ENCODE measurements at places on chromosomes 6 and 20.

- no peak for DNase-seq
These were observed 87.6 kb downstream of the NINL start for GRCh38 chr20:25497586-25498279.

GRCh38 chr20:19212821-19213502 lies 520 bp downstream of the SLC24A3 start:
- no peak for DNase-seq

- no peak for DNase-seq
These were observed 75.2 kb downstream of the GFOD1 start for GRCh38 chr6:13412211-13412610.

GRCh38 chr20:61223121-61223520 lies 28.9 kb upstream of the CDH4 start:
- DNase-seq: no peak

GRCh38 chr20:25346349-25346748 lies 44.3 kb downstream of the ABHD12 start:
- DNase-seq: no peak

DNA sequence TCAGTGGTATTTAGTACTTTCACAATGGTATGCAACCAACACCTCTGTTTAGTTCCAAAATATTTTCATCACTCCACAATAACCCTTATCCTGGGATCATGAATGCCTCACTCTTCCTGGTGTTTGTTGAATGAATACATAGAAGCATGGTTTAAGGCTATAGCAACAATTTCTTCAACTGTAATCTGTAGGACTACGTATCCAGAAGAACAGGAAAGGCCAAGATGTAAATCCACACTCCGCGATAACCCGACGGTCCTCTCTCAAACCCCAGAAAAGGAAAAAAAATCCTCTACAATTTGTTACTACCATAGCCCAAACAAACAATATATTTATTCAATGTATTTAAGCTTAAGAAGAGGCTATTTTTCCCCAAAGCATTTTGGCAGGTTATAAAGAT lies 141.4 kb upstream of the SALL4 start:
- no peak for DNase-seq

DNA sequence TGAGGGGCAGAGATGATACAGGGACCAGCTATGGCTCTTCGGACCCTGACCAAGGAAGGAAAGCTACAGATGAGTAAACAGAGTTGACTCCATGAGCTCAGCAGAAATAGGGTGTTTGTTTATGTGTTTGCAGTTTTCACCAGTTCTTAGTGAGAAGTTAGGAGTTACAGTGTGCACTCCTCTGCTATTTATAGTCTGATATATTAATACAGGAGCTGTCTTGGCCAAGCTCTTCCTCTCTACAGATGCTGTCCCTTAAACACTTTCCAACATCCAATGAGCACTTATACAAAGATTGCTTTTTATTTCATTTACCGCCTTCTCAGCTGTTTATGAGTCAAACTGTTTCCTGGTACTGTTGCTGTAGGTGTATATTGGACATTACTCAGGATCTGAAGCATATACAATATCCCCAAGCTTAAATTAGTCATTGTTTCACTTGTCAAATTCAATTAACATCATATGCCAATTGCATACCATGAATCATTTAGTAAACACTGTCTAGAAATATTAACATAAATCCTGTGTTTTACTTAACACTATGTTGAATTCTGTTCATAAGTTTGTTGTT lies 618.0 kb downstream of the PRKN start:
- no peak for DNase-seq

- DNase-seq: no peak
These were observed 144.3 kb upstream of the SALL4 start for GRCh38 chr20:51946586-51946985.

GRCh38 chr20:561437-562231 lies 18.0 kb upstream of the CSNK2A1 start:
- DNase-seq: peak; percentile 32

GRCh38 chr6:138959521-138959920 lies 28.5 kb downstream of the REPS1 start:
- no peak for DNase-seq

- no peak for DNase-seq
These were observed 5.8 kb downstream of the GABBR1 start for GRCh38 chr6:29626948-29627754.

- no peak for DNase-seq
These were observed 175.1 kb upstream of the PMEPA1 start for GRCh38 chr20:57884956-57885355.

- DNase-seq: no peak
These were observed 37.0 kb downstream of the CDKAL1 start for GRCh38 chr6:20571261-20571660.

- DNase-seq: no peak
These were observed 58.6 kb upstream of the MRPS10 start for GRCh38 chr6:42276034-42276890.

GRCh38 chr6:45480752-45481415 lies 103.2 kb upstream of the SUPT3H start:
- no peak for DNase-seq

GRCh38 chr6:49662892-49663261 lies 26.2 kb upstream of the RHAG start:
- DNase-seq: no peak

GRCh38 chr6:53744321-53744720 lies 50.5 kb upstream of the LRRC1 start:
- no peak for DNase-seq

- DNase-seq: no peak
These were observed 91.7 kb downstream of the SLC2A10 start for GRCh38 chr20:46801003-46801702.

- no peak for DNase-seq
These were observed 90.2 kb upstream of the SULF2 start for GRCh38 chr20:47875297-47876025.

DNA sequence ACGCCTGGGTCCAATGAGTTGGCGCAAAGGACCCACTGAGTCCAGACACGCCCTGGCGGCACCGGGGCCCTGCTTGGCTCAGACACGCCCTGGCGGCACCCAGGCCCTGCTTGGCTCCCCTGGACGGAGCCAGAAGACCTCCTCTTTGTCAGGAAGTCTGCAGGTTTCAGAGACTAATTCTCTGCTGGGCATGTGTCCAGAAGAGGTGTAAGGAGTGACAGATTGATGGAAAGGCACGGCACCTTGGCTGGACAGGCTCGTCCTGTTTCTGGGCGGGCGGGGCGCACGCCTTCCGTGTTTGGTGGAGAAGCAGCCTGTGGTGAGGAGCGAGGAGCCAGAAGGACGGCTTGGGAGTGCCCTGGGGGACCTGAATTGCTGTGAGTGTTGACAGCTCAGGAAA lies 23.1 kb upstream of the DACT2 start:
- no peak for DNase-seq

GRCh38 chr20:2125474-2126112 lies 24.0 kb downstream of the STK35 start:
- DNase-seq: no peak

- peak; percentile 36 for DNase-seq
These were observed 111.7 kb downstream of the TRERF1 start for GRCh38 chr6:42339991-42340401.

DNA sequence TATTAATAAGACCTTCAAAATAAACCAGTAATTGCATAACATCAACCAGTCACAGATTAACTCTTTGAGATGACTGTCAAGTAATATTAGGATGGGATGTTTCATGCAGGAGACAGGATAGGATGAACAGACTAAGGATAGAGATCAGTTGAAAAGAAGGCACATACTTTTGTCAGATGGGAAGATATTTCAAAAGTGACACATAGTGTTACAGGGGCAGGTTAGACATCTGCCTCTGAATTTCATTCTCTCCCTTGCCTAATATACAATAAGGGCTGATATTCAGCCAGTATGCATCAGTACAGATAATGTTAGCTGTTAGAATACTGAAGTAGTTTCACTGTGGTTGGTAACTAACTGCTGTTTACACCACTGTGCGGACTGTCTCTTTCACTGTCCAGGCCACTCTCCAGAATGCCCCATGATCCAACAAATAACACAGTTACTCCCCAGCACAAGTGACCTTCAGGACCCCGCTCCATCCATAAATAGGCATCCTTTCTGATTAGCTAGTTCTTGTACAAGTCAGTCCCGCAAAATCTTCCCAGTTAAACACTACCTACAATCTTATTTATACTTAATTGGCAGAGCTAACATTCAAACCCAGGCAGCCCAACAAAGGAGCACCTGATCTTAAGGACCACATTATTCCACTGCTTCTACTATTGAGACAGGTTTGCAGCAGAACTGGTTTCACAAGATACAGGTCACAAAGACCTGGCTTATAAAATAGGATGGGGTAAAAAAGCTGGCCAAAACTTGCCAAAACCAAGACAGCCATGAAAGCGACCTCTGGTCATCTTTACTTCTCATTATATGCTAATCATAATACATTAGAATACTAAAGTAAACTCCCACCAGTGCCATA lies 21.9 kb upstream of the PLN start:
- DNase-seq: no peak

DNA sequence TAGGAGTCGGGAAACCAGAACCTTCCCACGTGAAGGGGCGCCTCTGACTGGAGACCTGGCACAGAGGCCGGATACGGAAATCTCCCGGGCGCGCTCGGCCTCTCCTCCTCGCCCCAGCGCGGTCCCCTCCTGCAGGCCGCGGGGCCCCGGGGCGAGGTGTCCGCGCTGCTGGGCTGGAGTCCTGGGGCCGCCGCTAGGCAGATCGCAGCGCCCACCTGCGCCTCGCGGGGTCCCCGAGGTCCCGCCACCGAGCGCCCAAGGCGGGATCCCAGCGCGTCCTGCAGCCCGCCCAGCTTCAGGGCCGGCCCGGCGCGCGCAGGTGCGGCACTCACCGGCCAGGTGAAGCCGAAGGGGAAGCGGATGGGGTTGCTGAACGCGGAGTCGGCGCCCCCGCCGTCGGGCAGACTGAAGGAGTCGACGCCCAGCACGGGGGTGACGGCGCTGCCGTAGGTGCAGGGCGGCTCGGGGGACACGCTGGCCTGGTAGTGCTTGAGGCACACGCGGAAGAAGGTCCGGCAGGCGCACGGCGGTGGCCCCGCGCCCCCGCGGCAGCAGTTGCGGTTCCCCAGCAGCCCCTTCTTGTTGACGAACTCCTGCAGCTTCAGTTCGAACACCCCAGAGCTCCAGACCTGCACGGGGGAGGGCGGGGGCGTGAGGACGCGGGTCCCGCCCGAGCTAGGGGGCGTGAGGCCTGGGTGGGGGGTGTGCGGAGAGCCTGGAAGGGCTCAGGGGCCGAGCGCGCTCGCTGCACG lies 1.5 kb downstream of the DLL1 start:
- DNase-seq: no peak

DNA sequence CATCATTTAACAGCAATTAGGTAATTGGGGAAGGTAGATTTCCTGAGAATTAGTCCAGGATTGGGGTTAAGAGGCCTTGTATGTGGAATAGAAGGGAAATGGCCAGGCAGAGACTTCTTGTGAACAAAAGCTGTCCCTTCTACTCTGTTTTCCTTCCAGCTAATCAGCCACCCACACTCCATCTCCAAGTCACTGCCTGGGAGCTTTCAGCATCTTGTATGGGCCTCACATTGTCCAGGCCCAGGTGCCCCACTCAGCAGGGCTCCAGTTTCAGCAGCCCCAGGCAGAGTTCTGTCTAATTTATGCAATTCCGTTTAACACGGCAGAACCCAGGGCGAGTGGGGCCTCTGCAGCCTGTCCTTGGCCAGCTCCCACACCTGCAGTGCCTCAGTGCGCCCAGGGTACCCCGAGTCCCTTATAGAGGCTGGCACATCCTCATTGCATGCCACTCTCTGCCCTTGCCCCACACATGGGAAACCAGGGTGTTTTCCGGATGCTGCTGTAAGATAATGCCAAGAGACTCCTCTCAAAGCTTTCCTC lies 113.0 kb downstream of the EDN3 start:
- DNase-seq: no peak

DNA sequence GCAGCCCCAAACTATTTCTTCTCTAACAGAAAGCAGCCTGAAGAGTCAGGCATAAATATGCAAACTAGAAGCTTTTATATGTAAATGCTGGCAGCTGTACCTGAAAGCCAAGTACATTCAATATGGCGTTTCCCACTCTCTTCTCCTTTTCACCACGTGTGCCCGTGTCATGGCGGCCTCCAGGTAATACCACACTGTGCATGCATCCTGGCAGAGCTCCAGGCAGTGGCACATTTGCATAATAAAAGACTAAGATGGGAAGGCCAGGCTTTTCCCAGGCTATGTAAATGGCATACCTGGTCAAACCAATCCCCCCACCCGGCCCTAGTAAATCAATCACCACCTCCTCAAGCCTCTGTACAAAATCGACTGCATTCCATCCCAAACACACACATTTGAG lies 120.6 kb downstream of the MMUT start:
- no peak for DNase-seq

- DNase-seq: no peak
These were observed 237.8 kb upstream of the THEMIS start for GRCh38 chr6:128138694-128139093.

DNA sequence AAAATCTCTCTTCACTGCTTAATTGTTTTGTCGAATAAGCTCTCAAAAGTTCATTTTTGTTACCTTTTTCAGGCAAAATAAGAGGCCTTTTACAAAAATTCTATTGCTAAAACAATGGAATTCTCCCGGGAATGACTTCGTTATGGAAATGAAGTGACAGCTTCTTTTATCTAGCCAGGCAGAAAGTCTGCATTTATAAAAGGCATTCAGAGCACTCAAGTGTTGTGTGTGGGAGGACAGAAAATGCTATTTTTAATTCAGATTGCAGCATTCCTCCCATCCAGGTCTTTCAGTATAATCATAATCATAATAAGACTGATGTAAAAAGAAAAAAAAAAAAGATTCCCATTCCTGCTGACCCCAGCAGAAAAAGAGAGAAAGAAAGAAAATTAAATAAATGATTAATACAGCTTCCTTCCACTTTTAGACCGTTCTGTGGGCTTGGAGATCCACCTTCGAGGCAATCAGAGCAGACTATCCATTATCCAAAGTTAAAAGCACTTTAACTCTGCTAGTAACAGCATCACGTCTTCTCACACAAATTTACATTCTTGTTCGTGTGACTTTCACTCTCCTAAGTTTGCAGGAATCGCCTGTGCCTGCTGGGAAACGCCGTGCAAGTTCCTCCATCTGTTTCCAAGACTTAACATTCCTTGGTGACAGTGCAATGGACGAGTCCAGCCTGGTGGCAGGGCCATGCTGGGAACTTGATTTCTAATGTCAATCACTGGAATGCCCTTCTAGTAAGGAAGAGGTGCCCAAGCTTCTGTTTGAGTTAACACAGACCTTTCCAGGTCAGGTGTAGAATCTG lies 258.8 kb downstream of the GMPR start:
- DNase-seq: no peak

GRCh38 chr6:75830959-75831885 lies 82.2 kb downstream of the MYO6 start:
- no peak for DNase-seq

DNA sequence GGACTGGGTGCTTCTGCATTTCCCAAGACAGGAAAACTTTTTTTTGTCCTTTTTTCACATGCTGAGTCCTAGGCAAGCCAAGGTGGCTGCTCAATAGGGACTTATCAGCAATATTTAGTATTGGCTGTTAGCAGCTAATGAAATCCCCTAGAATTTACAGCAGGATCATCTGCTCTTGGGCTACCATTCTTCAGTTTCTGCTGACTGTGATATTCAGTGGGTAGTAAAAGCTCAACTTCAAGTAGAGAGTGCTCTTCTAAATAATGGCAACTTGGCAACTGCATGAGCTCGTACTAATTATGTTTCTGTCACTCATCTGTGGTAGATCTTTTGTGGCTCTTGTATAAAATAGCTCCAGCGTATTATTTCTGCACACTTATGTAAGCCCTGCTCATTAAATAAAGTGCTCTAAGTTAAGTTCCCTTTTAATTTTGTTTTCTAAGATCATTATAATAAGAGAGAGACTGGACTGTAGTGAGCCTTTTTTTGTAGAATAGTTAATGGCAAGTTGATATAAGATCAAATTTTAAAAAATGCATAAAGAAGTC lies 110.3 kb downstream of the SLC35F1 start:
- no peak for DNase-seq

- DNase-seq: no peak
These were observed 24.4 kb downstream of the PCMTD2 start for GRCh38 chr20:64279826-64280459.
